Stimulated activated CD4-positive, alpha-beta T cell treated with anti-CD3 and anti-CD28 coated beads, Interleukin-2, amount 100 ng/mL, for 48 hours (primary cell): ENCODE measurements at places on chromosomes 5 and 9.

DNA sequence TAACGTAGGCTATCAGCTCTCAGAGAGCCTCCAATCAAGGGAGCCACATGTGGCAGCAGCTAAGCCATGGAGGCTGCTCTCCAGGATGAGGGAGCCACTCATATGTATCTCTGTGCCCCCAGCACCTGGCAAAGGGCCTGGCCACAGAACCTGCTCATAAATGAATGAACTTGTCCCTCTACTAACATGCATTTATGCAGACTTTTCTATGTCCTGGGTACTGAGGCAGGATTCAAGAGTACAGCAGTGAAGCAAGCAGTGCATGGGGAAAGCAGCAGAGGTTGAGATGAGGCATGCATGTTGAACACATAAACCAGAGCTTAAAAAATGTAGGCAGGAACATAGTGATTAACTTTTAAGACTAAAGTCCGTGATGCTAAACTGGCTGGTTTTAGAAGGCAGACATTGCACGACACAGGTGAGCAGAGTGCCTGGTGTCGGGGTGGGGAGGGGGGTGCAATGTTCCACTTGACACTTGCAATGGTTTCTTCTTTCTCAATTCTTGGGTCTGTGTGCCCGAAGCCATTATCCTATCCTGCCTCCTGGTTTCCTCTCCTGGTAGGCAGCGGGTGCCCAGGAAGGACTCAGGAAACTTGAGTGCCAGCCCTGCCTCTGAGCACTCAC lies 142.8 kb upstream of the ALDH1B1 start:
- DNase-seq, result no peak

GRCh38 chr5:178361657-178362445 lies 129.2 kb upstream of the PHYKPL start:
- no peak for DNase-seq

DNA sequence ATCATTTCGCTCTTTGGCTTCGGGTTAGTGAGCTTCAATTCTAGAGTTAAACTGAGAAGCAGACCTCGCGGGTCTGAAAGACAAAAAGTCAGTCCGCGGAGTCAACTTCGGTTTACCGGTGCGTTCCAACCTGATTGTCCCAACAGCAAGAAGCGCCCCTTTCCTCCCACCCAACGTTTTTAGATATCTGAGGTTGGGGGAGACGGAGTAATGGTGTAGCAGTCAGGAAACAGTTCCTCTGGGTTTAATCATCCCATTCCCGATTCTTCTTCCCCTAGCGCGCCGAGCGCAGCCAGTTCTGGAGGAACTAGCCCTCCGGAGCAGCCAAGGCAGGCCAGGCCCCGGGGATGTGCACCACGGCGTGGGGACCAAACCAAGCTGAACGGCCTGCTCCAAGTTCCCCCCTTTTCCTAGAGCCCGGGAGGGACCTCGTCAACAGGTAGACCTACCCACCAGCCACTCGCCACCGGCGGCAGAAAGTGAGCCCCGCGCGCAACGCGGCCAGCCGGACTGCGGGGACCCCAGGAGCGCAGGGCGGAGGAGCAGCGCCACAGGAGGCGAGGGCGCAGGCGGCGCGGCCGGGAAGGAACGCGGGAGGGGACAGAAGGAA lies 622 bp upstream of the ISL1 start:
- DNase-seq, result no peak

DNA sequence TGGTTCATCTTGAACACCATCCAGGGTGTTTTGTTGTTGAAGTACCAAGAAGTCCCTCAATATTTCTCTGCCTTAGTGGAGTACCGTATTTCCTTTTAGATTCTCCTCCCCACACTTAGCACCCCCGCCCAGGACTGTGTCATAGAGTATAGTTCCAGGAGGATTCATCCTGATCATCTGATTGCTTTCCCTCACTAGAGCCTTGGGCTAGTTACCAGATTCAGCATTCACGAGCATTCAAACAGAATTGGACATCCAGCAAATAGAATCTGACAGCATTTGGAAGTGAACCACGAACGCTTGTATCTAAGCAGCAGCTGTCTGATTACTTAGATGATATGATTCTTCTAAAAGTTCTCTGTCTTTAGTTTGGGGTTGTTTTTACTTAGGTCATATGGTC lies 248.1 kb upstream of the TAS2R1 start:
- no peak for DNase-seq

- DNase-seq, result no peak
Observed at GRCh38 chr9:98900725-98901124, 43.0 kb upstream of the COL15A1 start.

DNA sequence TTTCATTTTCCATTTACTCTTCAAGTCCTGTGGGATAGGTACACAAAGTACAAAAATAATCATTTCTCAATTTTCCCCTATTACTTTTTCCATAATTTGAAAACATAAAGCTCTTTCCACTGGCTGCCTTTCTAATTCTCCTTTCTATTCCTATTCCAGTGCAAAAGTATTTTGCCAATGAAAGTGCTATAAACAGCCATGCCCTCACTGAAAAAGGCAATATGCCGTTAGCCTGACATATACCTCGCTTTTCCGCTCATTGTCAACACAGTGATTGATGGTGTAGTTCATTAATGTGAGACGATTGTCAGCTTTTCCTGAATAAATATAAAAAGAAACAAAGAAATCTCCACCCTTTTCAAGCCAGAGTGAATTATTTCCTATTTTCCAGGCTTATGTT lies 97.5 kb downstream of the EBF1 start:
- no peak for DNase-seq

GRCh38 chr9:126504977-126505455 lies 108.7 kb upstream of the LMX1B start:
- DNase-seq, result no peak

DNA sequence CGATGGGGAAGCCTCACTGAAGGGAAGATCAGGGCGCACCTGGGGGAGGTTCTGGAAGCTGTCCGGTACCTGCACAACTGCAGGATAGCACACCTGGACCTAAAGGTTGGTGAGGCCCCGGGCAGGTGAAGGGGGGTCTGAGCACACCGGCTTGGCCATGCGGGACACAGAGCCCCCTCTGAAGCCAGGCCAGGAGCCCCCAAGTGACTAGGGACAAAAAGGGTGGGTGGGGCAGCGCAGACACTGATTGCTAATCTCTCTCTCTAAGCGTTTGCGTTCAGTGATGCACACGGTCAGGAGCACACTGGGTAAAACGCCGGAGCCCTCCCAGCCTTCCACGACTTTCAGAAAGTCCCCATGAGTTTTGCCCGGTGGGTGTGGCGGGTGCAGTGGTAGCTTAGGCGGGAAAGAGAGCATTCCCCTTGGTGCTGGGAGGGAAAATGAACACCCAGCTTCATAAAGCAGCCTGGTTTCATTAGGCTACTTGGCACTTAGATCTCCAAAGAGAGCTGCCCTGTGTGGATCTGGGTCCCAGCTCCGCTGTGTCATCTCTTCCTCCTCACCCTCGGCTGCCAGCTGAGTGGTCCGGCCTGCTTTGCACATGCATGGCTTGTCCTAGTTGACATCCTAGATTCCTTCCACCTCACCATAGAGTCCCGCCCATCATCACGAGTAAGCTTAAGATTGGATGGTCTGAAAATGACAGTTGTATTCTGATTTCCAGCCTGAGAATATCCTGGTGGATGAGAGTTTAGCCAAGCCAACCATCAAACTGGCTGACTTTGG lies 74.2 kb upstream of the OTULINL start:
- no peak for DNase-seq

DNA sequence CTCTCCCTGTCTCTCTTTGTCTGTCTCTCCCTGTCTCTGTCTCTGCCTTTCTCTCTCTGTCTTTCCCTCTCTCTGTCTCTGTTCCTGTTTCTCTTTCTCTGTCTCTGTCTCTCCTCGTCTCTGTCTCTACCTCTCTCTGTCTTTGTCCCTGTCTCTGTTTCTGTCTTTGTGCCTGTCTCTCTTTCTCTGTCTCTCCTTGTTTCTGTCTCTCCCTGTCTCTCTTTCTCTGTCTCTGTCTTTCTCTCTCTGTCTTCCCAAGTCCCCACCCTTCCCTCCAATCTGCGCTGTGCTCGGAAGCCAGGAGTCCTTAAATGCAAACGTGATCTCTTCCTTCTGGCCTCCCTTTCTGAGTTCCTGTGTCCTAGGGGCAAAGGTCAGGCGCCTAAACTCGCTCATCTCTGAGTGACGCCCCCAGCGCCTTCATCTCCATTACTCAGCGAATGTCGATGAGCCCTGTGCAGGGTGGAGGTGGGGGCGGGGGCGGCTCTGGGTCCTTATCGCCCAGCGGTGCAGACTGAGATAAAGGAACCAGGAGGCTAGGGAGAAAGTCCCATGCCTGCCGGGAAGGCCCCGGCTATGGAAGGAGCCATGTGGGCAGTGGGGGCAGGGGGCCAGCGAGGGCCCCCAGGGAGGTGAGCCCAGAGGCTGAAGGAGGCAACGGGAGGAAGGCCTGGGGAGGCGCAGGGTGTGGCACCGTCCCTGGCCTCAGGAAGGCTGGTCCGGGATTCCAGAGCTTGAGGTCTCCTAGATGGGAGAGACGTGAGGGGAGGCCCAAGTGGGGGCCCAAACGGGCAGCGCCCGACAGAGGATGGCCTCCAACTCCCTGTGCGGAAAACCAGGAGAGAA lies 1.5 kb upstream of the SLC6A19 start:
- no peak for DNase-seq

- DNase-seq, result no peak
Observed at GRCh38 chr5:157308836-157309465, 43.0 kb downstream of the CYFIP2 start.
